ENCODE measurements at places on chromosomes 4 and X.

DNA sequence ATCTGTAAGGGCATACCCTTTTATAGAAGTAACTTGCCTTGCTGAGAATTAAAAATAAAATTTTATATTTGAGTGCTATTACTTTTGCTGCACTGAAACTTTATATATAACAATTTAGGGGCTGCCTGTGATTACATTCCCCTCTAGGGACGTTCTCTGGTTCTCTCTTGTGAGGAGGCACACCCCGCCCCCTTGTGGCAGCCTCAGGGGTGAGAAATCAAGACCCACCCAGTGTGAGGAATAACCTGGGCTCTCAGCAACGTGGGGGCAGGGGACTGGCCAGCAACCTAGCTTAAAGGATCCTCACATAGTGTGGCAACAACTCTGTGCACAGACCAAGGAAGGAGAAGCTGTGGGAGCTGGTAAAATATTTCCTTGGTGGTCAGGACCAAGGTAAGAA lies 43.7 kb downstream of the MAGEA9 start:
- no peak for DNase-seq

DNA sequence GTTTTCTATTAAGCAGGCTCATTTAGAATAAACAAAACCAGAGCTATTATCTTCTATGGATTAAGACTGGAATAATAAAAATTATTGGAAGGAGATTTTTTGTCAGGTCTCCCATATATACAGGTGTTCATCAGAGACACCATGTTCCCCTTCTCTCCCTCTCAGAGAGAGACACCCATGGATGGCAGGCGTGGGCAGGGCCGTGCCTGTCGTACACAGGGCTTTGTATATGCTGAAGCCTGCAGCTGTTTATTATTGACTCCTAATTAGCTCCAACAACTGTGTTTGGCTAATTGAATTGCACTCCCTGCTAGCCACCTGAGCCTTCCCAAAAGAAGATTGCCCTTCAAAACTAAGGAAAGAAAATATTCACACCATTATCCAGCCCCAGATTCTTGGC lies 81.6 kb downstream of the GK start:
- DNase-seq, result no peak

DNA sequence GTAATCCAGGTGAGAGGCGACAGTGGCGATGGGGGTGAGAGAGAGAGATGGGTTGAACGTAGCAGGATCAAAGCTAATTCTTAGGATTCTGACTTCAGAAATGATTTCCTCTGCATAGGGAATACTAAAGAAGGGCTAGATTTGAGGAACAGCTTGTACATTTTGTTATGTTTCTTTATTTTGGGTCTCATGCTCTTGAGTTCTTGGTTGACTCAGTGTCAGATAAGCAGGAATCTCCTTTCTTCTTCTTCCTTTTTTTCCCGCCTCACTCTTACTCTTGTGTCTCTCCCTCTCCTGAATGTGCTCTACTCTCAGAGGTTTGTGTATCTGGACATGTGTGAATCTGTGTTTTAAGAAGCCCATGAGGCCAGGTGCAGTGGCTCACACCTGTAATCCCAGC lies 36.4 kb downstream of the FAM193A start:
- DNase-seq, result no peak

- DNase-seq, result no peak
Measured at GRCh38 chr4:139044291-139044690, 28.7 kb downstream of the NOCT start.

GRCh38 chr4:177105536-177105935 lies 204.1 kb upstream of the NEIL3 start:
- no peak for DNase-seq

DNA sequence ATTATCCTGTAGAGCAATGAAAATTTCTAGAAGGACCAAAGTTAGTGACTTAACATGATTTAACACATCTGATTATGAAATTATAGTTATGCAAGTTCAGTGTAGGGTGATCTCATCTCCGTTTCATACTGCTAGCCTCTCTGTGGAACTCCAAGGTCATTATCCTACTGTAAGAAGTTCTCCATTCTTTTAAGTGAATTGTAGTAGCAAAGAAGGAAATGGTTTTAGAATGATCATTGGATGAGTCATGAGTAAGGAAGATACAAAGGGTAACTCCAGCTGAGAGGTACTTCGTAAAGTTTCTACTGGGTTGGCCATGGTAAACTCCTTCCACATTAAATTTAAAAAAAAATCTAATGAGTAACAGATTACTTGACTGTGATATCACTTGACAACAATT lies 215.0 kb upstream of the GIMD1 start:
- DNase-seq, result peak; percentile 29

DNA sequence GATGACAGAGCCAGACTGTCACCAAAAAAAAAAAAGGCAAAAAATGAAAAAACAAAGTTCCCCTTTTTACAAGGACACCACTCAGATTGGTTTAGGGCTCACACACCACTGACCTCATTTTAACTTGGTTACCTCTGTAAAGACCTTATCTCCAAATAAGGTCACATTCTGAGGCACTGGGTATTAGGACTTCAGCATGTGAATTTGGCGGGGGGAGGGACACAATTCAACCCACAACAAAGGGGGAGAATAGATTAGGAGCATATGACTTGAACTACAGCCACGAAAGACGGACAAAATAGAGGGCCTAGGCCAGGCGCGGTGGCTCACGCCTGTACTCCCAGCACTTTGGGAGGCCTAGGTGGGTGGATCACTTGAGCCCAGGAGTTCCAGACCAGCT lies 31.0 kb upstream of the ARAF start:
- no peak for DNase-seq

DNA sequence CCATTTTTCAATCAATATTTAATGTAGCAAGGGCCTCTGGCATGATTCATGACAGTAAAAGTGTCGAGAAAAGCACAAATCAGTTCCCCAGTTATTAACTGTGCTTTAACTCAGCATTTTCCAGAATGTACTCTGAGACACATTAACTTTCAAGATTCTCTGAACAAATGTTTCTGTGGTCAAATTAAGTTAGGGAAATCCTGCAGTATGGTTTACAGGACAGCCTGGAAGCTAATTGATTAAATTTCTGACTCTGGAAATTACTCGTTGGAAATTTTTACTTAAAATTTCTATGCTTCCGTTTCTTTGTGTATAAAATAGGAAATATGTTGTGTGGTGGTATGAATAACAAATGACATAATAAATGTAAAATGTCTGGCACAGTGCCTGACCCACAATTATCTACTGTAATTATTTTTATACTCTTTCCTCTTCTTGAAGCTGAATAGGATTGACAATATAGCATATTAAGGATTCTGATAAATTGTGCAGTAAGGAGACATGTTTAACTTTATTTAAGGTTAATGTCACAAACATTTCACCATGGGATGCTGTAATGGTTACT lies 33.7 kb downstream of the STK32B start:
- no peak for DNase-seq

DNA sequence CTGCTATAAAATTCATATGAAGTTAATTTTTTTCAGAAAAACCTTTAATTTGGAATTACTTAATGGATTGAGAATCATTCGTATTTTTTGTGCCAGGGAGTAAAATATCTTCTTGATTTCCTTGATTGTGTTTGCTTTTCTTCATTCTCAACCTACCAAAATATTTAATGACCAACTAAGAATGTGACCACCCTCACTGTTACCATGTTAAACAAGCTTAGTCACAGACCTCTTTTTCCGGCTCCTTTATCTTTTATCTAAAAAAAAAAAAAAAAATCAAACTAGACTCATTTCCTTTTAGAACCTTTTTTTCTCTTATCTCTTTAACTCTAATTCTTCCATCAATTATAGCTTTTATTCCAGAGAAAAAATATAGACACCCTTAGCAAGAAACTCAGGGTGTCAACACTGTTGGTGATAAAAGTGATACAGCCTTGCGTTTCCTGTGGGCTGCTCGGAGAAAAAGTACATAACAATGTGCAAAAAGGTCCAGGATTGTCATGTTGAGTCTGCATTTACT lies 20.6 kb upstream of the HPGDS start:
- DNase-seq, result no peak

- DNase-seq, result no peak
Measured at GRCh38 chr4:25838526-25838925, 24.3 kb downstream of the SEL1L3 start.

- DNase-seq, result peak; percentile 51
Measured at GRCh38 chr4:14196131-14196530, 568.6 kb upstream of the BOD1L1 start.

DNA sequence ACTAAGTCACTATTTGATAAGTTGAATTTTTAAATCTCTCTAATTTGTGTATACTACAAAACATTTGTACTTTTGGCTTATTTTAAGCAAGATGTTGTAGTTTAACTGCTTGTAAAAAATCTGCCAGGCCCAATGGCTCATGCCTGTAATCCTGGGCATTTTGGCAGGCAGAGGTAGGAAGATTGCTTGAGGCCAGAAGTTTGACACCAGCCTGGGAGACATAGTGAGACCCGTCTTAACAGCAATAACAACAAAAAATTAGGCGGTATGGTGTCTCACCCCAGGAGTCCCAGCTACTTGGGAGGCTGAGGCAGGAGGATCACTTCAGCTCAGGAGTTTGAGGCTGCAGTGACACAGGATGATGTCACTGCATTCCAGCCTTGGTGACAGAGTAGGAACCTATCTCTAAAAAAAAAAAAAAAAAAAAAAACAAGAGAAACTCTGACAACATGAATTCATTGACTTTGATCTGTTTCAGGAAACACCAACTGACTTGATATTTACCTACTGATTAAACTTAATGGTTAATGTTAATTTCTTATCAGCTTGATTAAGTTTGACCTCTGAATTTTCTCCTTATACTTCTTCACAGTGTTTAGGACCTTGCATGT lies 8.9 kb downstream of the FHIP1A start:
- DNase-seq, result no peak

DNA sequence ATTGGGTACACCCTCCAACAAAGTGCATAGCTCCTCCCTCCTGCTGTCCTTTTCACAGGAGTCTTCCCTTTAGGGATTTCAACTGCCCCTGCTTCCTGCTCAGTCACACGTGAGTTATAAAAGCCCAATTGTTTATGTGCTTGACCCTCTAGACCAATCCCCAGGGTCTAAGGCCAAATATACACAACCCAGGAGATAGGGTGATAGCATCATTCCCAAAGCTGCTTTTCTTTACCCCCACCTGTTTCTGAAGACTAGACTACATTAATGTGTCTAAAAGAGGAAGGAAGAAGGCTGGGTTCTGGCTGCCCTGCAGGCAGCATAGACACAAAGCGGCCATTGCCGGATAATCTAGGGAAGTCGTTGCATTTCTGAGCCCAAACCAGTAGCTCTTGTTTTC lies 526.7 kb upstream of the FRG1 start:
- DNase-seq, result no peak
